DND-41 (cell line): ENCODE measurements at places on chromosomes 1 and 21.

DNA sequence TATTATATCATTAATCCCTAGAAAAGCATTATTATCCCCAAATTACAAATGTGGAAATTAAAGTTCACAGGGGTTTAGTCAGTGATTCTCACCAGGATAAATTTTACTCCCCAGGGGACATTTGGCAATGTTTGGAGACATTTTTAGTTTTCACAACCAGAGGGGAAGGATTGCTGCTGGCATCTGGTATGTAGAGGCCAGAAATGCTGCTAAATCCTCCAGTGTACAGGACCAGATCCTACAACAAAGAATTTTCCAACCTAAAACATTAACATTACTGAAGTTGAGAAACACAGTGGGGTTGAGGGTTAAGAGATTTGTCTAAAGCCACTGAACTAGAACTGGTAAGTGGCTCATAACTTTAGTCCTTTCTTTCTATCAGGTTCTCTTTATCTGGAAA is 162.0 kb upstream of the SYT6 start:
- DNase-seq: no peak
- no peak overlapping the region for H3K27ac ChIP-seq
- H3K4me3 ChIP-seq: no peak overlapping the region
- H3K36me3 ChIP-seq: no peaks in the 10 kb centered on the region
- H3K27me3 ChIP-seq: no peaks in the 10 kb centered on the region

DNA sequence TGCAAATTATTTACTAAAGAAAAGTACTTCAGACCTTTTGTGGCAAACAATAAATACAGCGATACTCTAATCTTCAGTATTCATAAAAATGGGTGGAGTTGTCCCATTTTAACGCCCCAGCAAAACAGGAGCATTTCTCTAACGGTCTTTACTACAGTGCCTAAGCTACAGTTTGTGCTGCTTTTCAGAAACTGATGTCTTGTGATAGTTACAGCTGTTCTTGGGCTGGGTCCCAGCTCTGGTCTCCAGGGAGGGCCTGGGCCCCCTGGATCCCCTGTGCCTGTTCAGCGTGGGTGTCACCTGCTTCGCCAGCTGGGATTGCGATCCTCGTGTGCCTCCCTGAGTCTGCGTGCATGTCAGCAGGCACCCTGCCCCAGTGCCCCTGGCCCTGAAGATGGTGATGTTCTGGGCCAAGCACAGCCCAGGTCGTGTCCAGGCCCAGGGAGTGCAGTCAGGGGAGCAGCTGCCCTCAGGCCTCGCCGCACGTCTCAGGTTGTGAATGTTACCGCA is 64.0 kb upstream of the DIP2A start:
- no peaks in the 10 kb centered on the region for H3K27me3 ChIP-seq
- H3K4me3 ChIP-seq: no peak overlapping the region
- no peak overlapping the region for H3K27ac ChIP-seq
- H3K36me3 ChIP-seq: peaks cover 86% of the 10 kb centered on the region

GRCh38 chr1:36628804-36629203 is 146.1 kb upstream of the CSF3R start:
- no peak for DNase-seq
- no peaks in the 10 kb centered on the region for H3K27me3 ChIP-seq
- no peak overlapping the region for H3K4me3 ChIP-seq
- H3K36me3 ChIP-seq: no peaks in the 10 kb centered on the region
- no peak overlapping the region for H3K27ac ChIP-seq

GRCh38 chr1:100894603-100895539 is at the start of gene EXTL2:
Gene EXTL2, minus strand, starts transcription at chr1:100894842. Its CDS starts 6,085 bp downstream, at chr1:100888757.
- no peaks in the 10 kb centered on the region for H3K27me3 ChIP-seq
- peak; percentile 71 for DNase-seq
- peaks cover 48% of the 10 kb centered on the region for H3K4me1 ChIP-seq
- H3K27ac ChIP-seq: peak within 1 kb of the TSS; percentile 92

- peak; percentile 52 for DNase-seq
- peaks cover 12% of the 10 kb centered on the region for H3K4me1 ChIP-seq
- H3K36me3 ChIP-seq: no peaks in the 10 kb centered on the region
- no peaks in the 10 kb centered on the region for H3K27me3 ChIP-seq
Measured at GRCh38 chr1:170481000-170481399, 51.0 kb upstream of the GORAB start.

- H3K4me1 ChIP-seq: no peaks in the 10 kb centered on the region
- no peaks in the 10 kb centered on the region for H3K36me3 ChIP-seq
- no peak overlapping the region for H3K4me3 ChIP-seq
- H3K27me3 ChIP-seq: no peaks in the 10 kb centered on the region
Measured at GRCh38 chr1:56249234-56249633, 330.1 kb downstream of the PLPP3 start.

GRCh38 chr1:229869240-229869639 is 197.8 kb upstream of the GALNT2 start:
- no peak overlapping the region for H3K27ac ChIP-seq
- no peak overlapping the region for H3K4me3 ChIP-seq
- H3K27me3 ChIP-seq: no peaks in the 10 kb centered on the region
- H3K4me1 ChIP-seq: no peaks in the 10 kb centered on the region
- H3K36me3 ChIP-seq: no peaks in the 10 kb centered on the region
